ENCODE measurements at places on chromosomes 6 and 20.

- no peak for DNase-seq
These were observed 149.5 kb upstream of the SULF2 start for GRCh38 chr20:47934761-47935160.

DNA sequence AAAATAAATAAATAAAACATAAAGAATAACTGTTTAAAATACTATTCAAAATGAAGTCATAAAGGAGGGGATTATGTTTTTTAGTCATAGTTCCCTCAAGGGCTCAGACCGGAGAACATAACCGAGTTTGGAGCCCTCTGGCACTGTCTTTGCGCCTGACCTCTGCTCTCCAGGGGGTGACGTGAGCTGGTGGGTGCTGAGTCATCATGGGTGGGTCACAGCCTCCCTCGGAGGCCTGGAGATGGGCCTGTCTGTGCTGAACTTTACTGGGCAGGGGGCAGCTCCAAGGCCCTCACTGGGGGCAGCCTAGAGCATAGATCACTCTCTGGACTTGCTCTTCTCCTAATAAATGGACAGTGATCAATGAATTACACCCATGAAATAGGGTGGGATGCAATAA, 3.1 kb upstream of the MAVS start:
- no peak for DNase-seq

DNA sequence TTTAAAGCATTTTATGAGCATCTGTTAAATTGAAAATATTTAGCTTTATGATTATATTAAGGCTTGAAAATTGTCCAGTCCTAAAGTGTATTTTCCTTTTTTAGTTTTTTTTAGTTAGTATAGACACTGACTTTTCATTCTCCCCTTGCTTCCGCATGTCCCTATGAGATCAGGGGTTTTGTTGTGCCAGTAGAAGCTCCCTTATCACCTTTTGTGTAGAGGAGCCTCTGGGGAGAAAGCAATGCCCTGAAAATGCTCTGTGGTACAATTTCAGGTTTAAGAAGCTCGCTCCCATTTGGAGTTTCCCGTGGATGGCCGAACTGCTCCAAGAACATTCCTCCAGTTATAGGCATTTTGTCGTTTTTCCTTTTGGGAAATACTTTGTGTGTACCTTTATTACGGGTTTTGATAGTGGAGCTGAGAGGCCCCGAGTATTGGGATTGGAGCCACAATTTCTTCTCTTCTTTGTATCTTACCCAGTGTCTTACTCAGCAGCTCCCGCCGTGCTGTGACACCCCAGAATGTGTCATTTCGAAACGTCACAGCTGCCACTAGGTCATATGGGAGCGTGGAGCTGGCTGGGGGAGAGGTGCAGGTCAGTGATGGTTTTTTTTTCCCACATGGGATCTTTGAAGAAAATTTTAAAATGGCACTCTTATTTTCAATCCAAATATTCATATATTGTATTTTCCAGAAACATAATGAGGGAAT, 49.9 kb downstream of the RPRD1B start:
- no peak for DNase-seq

- no peak for DNase-seq
These were observed 226.6 kb upstream of the SASH1 start for GRCh38 chr6:148116001-148116400.

DNA sequence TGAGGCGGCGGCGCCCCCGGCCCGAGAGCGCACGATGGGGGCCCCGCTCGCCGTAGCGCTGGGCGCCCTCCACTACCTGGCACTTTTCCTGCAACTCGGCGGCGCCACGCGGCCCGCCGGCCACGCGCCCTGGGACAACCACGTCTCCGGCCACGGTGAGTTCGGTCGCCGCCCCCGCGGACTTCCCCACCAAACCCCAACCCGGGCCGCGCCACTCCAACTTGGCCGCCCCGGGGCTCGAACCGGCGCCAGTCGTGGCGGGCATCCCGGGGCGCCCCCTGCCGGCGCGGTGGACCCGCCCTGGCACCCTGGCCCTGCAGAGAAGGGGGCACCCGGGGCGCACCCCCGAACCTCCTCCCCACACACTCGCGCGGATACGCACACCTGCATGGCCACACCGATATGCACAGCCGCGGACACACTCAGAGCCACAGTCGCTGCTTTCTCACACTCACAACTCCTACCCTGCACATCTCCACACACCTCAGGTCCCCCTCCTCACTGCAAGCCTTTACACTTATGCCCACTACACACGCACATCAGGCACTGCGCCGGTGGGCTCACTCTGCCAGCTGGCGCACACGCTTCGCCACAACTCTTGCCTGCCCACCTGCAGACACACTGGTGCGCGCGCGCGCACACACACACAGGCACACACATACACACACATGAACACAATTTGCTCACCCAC, 535 bp downstream of the VSTM2L start:
- DNase-seq: no peak

DNA sequence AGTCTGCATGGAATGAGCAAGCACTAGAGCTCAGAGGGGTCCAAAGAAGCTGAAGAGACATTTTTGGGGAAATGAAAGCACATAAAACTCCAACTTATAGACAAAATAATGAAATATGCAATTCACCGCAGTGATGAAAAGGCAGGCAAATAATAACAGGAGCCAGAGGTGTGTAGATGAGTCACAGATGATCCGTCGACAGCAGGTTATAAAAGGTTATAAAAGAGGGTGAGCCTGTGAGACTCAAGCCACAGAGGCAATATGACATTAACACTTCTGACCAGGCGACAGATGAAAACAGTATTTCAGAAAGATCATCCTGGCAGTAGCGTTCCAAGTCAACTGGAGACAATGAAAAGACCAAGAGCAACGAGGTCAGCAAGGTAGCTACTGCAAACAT, 35.8 kb upstream of the ANKRD60 start:
- DNase-seq: no peak

DNA sequence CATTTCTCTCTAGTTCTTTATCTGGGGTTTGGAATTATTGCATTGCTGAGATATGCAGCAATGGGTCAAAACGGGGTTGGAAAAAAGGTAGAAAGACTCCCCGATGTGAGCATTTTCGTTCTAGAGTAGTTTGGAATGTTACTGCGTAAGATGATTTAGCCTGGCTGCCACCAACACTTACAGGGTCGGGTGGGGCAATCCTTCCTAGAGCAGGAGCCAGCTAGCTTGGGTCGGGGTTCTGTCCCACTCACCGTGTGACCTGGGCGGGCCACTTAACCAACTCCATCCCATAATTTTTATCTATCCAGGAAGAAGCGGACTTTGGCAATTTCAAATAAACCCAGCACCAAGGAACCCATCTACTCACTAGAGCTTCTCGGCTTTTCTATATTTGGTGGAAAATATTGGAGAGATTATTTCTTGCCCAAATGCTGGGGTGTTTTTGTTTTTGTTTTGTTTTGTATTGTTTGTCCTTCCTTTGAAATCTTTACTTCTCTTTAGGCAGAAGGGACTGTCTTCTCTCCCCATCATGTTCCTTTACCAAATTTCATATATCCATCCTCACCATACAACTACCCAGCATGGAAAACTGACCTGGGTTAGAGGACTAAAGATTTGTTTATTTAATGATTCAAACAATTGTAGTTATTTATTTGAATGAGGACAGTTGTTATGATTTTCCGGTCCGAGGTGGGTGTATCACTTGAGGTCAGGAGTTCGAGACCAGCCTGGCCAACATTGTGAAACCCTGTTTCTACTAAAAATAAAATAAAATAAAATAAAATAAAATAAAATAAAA, 72.4 kb downstream of the GPX5 start:
- DNase-seq: no peak

DNA sequence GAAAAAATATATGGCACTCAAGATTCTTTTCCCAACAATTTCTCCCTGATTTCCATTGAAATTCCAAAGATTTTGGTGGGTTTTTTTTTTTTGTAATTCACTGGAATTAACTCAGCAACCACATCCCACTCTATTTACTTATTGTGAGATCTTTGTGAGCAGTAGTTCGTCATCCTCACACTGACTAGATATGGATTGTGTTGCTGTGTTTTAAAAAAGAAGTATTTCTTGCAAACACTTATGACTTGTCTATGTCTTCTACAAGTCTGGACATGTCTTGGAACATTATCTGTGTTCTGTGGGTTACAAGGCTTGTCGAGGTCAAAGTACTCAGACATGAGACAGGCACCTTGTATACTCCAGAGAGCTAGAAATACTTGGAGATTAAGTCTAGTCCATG, 7.3 kb upstream of the TENT5A start:
- no peak for DNase-seq

- no peak for DNase-seq
These were observed 49.4 kb downstream of the SEL1L2 start for GRCh38 chr20:13941031-13941430.

- DNase-seq: no peak
These were observed 14.2 kb upstream of the FAM162B start for GRCh38 chr6:116779573-116780164.
